Activated T-cell treated with anti-CD3 and anti-CD28 coated beads for 1 hour (primary cell): ENCODE measurements at places on chromosomes 5 and 9.

DNA sequence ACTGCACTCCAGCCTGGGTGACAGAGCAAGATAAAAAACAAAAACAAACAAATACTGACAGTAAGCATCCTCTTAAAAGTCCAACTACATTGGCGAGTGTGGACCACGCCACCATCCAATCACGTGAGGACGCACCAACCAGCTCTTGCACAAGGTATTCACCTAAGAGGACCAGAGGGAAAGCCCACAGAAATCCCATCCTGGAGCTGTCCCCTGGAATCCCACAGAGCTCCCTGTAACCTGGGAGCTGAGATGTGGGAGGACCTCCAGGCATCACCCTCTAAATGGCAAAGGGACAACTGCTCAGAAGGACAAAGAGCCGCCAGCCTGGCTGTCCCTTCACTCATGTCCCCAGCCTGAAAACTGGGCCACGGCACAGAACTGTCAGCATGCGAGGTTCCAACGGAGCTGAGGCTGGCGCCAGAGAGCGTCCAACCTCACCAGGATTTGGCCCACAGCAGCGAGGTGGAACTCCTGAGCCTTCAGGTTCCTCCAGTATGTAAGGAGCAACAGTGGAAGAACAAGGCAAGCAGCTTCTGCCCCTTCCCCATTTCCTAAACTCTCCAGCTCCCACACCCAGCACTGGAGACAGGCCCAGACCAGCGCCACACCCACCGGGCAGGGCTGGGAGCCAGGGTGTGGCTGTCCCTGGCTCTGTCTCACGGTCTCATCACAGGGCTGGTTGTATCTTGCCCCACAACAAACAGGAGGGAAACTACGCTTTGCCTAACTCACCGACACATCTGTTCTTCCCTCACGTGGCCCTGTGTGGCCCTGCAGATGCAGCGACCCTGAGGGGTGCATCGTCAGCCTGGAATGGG lies 15.2 kb downstream of the IPPK start:
- DNase-seq = no peak

- DNase-seq = no peak
Measured at GRCh38 chr5:58453306-58453705, 6.6 kb downstream of the PLK2 start.

GRCh38 chr5:1827025-1827885 lies 26.0 kb downstream of the NDUFS6 start:
- no peak for DNase-seq

DNA sequence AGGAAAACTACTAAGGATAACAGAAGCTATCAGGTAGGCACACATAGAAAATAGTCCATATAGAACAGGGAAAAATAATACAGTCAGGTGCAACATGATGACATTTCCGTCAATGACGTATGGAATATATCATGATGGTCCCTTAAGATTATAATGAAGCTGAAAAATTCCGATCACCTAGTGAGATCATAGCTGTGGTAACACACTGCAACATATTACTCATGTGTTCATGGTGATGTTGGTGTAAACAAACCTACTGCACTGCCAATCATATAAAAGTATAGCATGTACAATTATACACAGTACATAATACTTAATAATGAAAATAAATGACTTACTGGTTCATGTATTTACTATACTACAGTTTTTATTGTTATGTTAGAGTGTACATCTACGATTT lies 60.0 kb downstream of the MEGF9 start:
- no peak for DNase-seq

GRCh38 chr5:141322261-141322660 lies 1.7 kb upstream of the TAF7 start:
- DNase-seq = no peak

DNA sequence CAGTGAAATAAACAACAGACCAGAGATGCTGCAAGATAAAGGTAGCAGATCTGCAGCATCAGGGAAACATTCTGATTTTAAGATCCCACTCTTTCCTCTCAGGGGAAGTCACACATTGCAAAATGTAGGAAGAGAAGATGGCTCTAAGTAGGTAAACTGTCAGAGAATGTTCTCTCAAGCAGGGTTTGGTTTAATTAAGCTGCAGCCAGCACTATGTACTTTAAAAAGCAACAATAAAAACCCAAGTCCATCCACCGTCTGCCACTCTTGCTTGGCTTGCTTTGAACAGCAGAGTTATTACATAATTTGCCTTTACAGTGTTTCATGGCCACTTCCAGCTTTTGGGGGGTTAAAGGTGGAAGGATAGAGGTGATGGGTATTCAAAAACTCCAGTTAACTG lies 343.2 kb upstream of the DAP start:
- no peak for DNase-seq

GRCh38 chr9:121718084-121718483 lies 66.7 kb downstream of the DAB2IP start:
- no peak for DNase-seq

- no peak for DNase-seq
Measured at GRCh38 chr9:5489630-5490490, 20.5 kb upstream of the PDCD1LG2 start.

DNA sequence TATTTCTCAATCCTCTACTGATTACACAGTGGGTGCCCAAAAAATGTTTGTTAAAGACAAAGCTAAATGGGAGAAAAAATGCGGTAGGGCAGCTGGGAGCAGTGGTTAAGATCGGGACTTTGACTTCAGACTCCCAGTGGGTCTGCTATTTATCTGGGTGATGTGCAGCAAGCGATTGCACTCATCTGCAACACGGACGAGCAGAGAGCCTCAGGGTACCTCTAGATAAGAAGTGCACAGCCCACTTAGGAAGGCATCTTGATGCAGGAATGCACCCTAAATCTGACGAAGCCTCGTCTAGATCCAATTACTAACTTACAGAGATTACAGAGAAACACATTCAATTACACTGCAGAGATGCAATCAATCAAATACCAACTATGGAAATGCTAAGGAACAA lies 4.0 kb downstream of the MAPK9 start:
- no peak for DNase-seq

GRCh38 chr9:97866848-97867247 lies 13.8 kb downstream of the FOXE1 start:
- no peak for DNase-seq

DNA sequence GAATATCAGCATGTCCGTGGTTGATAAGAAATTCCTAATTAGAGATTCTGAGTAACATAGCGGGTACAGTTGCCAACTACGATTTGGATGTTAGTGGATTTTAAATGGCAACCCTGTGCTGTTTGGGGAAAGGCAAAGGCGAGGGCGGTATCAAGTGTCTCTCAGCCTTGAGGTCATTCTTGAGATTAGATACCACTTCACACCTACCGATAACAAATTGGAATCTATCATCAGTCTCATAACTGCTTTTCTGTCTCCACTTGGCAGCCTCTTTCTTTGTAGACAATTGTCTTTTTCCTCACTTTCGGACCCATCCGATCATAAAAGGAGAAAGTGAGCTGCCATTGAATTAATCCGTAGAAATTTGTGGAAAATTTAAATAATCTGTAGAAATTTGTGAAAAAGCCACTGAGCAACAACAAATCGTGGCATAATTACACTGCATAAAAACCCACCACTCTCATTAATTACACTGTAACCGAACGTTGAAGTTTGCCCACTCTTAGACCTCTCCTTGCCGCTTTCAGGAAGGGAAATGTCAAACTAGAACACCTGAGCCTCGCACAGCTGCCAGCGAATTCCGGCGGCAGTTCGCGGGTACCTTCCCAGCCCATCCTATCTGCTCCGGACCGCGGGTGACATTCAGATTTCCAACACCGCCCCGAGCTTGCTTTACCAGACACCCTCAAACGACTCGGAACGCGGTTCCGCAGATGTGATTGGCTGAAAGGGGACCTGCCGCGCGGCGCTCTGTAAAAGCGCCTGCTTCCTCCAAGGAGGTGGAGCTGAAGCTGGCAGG lies 849 bp upstream of the RGMB start:
- DNase-seq = no peak

- no peak for DNase-seq
Measured at GRCh38 chr9:14926941-14927624, 16.9 kb upstream of the FREM1 start.

DNA sequence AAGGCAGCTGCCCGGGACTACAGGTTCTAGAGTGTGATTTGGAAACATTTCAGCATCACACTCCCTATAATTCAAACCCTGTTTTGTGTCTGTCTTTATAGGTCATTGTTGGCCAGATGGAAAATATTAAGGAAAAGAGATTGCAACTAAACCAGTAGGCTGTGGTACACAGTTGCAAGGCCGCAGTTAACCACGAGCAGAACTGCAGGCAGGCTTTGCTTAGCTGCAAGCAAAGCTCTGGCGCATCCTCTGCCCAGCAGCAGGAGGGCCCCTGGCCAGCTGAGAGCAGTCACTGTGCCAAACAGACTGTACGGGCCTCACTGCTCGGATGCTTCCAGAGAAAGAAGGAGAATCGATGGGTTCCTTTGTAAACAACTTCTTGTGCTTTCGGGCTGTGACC lies 204.5 kb downstream of the DENND1A start:
- no peak for DNase-seq

DNA sequence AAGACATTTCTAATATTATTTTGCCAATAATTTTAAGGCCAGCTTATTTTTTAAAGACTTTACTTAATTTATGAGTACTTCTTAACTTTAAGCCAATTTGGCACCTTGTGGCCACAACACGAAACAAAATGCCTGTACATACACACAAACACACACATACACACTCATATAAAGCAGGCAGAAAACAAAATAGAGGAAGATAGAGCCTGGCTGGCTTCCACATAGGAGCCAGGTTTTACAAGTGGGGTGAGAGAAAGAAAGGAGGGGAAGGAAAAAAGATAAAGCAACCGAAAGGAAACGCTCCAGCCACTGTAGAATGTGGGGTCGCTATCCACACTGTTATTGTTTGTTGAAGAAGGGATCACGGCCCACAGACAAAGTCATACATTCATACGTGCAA lies 10.4 kb downstream of the GMCL2 start:
- DNase-seq = no peak

DNA sequence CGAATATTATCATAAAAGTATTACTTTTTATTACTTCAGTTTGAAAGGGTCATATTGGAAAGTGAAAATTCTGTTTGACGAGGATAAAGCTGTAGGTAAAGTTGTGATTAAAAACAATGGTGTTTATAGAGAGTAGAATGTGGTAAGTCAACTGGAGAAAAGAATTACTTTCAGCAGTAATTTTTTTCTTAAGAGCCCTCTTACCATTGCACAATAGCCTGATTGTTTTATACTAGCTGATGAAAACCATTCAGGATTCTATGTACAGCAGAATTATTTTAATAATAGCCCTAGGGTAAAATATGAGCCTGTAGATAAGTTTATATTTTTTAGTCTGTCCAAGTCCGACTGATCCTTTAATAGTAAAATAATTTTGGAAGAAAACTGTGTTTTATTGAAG lies 16.6 kb downstream of the CDC42SE2 start:
- no peak for DNase-seq
